Left cardiac atrium (tissue), 4 donors: ENCODE measurements at places on chromosomes 13 and 19.

DNA sequence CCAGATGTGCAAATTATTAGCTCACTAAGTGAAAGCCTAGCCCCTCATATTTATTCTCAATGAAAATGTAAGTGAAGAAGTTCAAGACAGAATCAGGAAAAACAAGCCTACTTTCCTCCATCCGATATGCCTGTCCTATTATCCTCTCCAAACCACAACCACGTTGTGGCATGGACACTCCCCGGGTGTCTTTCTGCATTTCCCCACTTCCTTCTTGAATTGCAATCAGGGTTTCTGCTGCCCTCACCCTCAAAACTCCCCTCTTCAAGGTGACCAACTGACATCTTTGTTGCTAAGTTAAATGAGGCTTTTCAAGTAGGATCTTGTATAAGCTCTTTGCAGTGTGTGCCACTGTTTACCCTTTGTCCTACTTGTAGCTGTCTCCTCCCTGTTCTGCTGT is 11.8 kb downstream of the SLC25A30 start:
- no peak for DNase-seq

DNA sequence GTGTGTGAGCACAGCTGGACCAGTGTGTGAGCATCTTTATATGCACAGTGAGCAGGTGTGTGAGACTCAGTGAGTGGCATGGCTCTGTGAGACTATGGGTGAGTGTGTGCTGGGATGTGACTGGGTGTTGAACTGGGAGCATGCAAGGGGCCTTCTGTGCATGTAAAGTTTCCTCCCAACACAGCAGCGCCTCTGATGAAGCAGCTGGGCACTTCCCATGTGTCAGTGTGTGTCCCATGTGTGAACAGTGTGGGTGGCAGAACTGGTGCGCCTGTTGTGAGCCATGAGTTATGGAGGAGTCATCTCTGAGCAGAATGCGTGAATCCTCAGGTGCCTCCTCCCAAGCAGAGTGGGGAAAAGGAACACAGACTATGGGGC is 24.1 kb downstream of the LGALS16 start:
- DNase-seq: no peak

DNA sequence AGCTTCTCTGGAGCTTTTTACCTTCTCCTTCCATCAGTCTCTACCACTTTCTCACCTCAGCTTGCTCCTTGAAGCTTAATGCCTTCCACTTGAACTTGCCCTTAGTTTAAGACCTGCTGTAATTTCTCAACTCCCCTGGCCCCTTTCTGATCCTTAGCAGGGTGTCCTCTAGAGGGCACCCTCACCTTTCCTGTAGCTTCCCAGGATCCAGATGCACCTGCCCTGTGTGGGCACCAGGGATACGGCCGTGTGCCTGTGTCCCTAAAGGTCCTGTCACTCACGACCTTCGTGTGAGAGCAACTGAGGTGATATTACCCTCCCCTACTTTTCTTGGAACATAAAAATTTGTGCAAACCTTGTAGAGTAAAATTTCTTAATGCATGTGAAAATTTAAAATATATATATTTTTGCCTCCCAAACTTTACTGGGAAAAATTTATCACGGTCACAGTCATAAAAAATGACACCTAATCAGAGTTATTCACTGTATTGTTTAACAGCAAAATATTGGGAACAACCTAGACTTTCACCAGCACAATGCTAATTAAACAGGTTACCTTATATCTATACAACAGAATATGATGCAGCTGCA is 46.4 kb downstream of the PSG3 start:
- no peak for DNase-seq

- DNase-seq: no peak
Observed at GRCh38 chr13:75620020-75620419, 16.1 kb upstream of the LMO7 start.

DNA sequence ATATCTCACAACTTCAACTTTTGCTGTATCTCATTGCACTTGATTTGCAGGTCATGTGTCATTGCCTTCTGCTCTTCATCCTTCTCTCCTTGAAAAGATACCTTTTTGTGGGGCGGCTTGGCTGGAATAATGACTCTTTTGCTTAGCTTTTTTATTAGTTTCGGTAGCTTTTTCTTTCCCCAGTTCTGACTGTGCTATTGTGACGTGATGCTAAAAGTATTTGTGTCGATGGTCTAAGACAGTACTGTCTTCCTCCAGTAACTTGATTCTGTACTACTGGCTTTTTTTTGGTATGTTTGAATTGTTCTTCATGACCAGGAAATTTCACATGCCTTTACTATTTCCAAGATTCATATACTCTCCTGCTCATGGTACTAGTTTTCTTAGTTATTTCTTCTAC is 63.1 kb downstream of the SLITRK1 start:
- DNase-seq: no peak

GRCh38 chr13:75202981-75203380 is 279.0 kb downstream of the TBC1D4 start:
- no peak for DNase-seq

GRCh38 chr19:17743874-17744580 is 7.2 kb upstream of the FCHO1 start:
- DNase-seq: no peak

GRCh38 chr13:63554157-63554556 is 2138.5 kb upstream of the PCDH20 start:
- DNase-seq: no peak

GRCh38 chr19:42441049-42441445 is 1.7 kb downstream of the CXCL17 start:
- no peak for DNase-seq

GRCh38 chr19:12052497-12053169 is at the start of gene ZNF878:
TSS of gene ZNF878 (minus strand) at chr19:12052961. CDS start at chr19:12052801, 160 bp downstream.
- DNase-seq: peak; percentile 93

- DNase-seq: no peak
Observed at GRCh38 chr19:28829762-28830161, 383.2 kb downstream of the UQCRFS1 start.

DNA sequence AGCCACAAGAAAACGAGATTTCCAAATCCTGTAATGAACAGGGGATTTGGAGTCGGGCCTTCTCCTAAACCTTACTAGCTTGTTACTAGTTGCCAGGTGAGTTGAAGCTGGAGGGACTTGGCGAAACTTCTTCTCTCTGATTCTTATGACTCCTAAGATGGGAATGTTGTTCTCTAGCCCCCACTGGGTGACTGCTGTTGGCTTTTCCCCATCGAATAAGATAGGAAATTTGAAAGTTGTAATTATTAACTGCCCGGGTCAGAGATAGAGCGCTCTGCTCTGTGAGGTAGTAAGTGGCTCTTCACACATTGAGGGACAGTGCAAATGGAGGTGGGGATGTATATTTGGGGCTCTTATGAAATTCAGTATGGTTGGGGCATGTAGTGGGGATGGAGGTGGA is 111.2 kb upstream of the MBNL2 start:
- DNase-seq: no peak

DNA sequence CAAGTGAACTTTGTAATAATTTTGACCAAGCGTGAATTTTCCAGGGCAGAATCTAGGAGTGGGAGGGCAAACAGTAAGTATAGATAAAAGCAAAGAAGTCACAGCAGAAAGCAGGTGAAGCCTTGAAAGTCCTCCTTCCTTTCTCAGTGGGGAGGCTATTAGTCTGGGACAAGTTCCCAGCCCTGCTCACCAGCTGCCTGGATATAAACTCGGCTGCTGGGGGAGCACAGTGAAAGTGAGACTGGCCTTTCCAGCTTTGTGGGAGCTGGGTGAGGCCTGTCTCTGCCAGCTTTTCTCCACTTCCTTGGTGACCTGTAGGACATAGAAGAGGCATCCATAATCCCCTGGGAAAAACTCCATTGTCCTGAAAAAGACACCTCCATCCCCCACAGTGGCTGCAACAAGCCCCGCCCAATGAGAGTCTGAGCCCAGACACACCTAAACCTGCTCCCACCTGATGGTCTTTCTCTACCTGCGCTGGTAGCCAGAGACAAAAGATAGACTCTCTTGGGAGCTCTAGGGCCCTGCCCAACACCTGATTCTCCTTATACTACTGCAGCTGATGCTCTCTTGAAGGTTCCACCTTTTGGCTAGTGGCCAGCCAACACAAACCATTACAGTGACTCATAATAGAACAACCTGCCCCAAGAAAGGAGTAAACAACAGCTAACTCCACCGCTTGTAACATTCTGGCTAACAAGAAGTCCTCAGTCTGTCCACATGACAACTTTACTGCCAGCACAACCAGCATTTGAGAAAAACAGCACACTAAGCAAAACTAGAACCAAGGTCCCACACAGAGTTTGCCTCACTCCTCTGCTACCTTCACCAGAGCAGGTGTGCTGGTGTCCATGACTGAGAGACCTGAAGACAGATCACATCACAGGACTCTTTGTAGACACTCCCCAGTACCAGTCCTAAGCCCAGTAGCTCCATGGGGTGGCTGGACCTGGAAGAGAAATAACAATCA is 252.2 kb upstream of the SLITRK6 start:
- no peak for DNase-seq

DNA sequence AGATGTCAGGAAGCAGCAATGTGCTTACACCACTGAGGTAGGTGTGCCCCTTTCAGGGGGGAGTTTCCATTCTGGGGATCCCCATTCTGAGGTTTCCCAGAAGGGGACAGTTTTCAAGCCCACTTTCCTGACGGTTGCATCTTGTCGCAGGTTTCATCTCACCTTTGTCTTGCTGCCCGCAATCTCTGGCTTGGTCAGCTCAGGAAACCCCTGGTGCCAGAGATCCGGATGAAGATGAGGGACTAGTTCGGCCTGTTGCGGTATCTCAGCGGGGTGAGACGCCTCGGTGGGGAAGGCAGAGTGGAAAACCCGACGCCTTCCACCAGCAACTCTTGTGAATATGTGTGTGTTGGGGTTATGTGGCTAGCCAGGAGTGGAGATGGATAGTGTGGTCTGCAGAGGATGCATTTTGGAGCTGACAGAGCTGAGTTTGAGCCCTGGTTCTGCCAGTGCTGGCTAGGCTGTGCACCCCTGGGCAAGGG is 13.1 kb downstream of the TNFSF9 start:
- no peak for DNase-seq

DNA sequence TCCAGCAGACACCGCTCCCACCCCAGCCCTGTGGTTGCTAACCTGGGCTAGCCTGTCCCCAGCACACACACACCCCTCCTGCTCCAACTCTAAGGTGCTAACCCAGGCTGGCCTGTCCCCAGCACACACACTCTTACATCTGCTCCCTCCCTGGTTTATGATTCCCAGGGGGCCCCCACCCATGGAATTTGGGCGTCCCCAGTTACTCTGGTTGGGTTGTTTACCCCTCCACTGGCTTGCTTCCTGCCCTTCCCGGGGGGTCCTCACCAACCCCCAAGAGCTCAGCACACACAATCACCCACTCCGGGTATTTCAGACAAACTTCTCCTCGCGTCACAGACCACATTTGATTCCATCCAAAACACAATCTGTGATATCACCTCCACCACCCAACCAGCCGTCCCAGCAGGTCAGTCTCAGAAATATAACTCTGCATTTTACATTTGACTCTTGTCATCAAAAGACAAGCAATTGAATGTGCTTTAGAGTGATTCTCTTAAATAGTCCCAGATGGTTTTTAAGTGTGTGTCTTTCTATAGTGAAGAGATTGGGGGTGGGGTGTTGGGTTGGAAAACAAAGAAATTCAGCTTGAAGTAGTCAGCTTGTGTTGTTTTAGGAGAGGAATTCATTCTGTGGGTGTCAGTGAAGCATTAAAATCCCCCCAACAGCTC is 20.1 kb downstream of the COL4A2 start:
- DNase-seq: no peak

DNA sequence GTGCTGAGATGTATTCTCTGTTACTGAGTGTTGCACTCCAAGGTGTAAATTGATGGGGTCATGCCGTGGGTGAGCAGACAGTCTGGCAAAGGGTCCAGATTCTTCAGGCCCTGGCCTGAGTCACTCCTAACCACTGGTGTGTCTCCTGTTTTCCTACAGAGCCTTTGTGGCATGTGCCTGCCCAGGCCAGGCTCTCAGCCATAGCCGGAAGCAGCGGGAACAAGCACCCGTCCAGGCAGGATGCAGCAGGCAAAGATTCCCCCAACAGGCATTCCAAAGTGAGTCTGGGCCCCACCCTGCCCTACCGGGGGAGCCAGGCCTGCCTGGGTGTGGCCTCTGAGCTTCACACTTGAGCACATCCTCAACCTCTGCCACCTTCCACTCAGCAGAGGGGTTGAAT is 61.9 kb downstream of the DPF1 start:
- no peak for DNase-seq

DNA sequence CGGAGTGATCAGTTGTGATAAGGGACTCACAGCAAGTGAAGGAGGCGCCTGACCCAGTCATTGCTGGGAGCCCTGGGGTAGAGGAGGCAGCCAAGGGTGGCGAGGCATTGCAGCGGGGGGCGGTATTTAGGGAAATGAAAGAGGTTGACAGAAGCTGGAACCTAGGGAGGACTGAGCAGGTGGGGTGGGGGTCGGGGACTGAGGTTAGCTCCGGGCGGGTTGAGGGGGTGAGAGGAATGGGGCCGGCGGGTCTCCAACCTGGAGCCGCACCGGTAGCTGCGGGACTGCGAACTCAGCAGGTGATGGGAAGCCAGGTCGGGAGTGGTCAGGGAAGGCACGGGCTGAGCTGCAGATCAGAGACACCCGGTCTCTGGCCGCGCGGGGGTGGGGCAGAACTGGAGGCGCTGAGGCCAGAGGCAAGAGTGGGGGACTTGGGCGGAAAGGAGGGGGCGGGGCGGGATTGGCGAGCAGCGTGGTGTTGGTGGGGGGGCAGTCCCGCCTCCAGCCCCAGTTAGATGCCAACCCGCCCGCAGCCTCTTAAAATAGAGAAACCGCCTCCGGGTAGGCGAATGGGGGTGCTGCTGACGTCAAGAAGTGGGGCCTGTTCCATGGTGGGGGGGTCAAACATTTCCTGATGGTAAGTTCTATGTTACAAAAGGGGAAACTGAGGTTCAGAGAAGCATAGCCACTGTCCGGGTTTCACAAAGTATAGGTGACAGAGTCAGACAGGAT is 1.5 kb downstream of the MAST3 start:
- DNase-seq: no peak

DNA sequence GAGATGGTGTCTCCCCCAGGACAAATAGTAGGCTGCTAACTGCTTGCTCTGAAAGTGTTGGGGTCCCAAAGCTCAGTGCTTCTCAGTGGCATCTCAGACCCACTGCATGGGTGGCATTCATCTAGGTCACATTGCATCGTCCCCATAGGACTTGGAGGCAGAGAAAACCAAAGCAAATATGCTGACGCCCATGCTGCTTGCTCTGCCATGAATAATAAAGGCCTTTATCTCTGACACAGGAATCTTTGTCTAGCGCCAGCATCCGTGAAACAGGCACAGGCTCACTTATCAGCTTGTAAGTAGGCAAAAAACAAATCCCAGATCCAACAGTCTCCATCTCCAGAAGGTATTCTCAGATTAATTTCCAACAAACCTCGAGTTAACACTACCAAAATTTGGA is 18.9 kb upstream of the IPO5 start:
- DNase-seq: peak; percentile 41

- no peak for DNase-seq
Observed at GRCh38 chr19:12953799-12954611, 3.0 kb downstream of the GADD45GIP1 start.

GRCh38 chr19:35357867-35358573 is at the start of gene FFAR3:
TSS of gene FFAR3 (plus strand) at chr19:35358460. CDS start at chr19:35358891, 431 bp downstream.
- DNase-seq: peak; percentile 66

- no peak for DNase-seq
Observed at GRCh38 chr19:3283246-3283751, 58.8 kb downstream of the CELF5 start.

- DNase-seq: no peak
Observed at GRCh38 chr19:35085947-35086346, 29.7 kb upstream of the FXYD3 start.
